ENCODE measurements at places on chromosomes 13 and 19.

DNA sequence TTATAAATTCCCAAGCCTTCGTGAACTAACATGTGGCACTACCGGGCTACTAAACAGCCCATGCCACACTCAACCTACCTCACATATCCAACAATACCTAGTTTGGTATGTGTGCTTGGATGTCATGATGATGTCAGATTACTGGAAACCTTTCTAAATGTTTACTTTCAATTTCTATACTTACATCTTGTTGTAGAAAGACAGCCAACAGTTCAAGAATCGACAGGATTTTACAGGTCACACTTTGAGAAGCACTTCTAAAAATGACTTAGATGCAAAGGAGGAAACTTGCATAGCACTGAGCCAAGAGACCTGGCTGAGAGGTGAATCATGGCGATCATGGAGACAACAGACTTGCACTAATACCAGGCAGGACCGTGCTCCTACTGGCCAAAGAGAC is 209.9 kb downstream of the COL4A1 start:
- no peak for DNase-seq

DNA sequence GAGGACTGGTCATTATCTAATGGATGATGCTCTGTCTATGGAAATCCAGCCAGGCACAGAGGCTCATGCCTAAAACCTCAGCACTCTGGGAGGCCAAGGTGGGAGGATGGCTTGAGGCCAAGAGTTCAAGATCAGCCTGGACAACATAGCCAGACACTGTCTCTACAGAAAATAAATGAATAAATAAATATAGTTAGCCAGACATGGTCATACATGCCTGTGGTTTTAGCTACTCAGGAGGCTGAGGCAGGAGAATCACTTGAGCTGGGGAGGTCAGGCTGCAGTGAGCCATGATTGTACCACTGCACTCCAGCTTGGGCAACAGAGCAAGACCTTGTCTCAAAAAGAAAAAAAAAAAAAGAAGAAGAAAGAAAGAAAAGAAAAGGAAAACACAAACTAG is 234.7 kb downstream of the TSHZ3 start:
- DNase-seq, result no peak

GRCh38 chr13:110525328-110526319 is 35.9 kb downstream of the RAB20 start:
- DNase-seq, result no peak

- DNase-seq, result no peak
These were observed 867.7 kb downstream of the PCDH9 start for GRCh38 chr13:66362485-66362884.

GRCh38 chr13:35838356-35838755 is 292.8 kb downstream of the DCLK1 start:
- DNase-seq, result no peak

- no peak for DNase-seq
These were observed 8.9 kb upstream of the TMEM160 start for GRCh38 chr19:47057328-47057727.

DNA sequence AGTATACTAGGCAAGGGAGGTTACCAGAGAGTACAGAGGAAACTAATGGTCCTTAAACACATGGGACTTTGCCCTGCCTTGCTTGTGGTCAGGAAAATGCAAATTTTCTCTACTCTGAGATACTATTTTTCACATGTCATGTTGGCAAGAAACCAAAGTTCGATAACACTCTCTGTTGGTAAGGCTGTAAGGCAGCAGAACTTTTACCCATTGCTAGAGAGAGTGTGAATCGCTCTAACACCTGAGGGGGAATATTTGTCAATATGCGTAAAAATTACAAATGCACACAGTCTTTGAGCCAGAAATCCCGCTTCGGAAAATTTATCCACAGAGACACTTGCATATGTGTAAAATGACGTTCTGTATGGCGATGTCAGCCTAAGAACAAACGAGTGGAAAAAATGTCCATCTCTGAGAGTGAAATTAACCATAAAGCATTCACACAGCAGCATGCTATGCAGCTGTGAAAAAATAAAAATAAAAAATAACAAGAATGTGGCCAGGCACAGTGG is 9.5 kb upstream of the RFX1 start:
- DNase-seq, result no peak

- DNase-seq, result no peak
These were observed 107.0 kb upstream of the C1QTNF9B start for GRCh38 chr13:24004142-24004899.

GRCh38 chr19:47628078-47628771 is 19.3 kb downstream of the BICRA start:
- DNase-seq, result no peak

GRCh38 chr13:60164234-60164889 is 634 bp upstream of the DIAPH3 start:
- no peak for DNase-seq

DNA sequence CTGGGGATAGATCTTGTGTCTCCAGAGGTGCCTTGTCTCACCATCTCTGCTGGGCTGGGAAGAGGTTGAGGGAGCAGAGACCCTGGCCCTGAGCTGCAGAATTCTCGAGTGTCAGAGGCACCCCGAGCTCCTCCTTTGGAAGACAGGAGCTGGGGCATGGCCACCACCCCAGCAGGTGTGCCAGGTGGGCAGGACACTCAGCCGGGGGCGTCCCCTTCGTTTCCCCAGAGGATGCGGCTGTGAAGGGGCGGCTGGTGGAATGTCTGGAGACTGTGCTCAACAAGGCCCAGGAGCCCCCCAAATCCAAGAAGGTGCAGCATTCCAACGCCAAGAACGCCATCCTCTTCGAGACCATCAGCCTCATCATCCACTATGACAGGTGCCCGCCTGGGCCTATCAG is 14.5 kb downstream of the FUZ start:
- no peak for DNase-seq

DNA sequence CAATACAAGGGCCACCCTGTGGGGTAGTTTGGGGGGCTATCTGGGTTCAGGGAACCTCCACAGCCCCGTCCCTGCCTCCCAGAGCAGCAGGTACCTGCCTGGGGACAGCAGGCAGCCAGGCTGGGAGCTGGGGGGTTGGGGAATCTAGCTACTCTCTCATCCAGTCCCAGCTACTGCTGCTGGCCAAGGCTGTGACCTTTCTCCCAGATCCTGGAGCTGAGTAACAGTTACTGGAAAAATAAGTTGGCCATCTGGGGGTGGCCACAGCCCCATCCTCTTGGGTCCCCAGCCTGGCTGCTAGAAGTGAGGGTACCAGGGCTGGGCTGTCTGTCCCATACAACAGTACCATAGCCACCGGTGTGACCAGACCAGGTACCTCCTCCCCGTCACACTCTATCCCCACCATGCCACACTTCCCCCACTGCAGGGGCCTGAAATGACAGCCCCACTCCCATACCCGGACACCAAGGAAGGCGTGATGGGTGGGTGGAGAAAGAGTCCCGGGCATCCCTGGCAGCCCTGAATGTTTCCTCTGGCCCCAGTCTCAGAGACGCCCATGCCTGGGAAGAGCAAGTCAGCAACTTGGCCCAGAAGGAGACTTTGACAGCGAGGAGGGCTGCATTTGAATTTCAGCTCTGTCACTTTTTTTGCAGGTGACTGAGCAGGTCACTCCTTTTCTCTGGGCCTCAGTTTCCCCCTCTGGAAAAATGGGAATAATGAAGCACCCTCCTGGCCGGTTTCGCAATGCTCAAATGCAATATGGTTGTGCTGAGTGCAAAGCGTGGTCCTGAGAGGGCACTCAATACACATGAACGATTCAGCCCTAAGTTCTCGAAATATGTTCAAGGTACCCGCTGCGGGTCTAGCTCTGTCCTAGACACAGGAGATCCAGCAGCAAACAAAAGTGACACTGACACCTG is 30.7 kb upstream of the NFIC start:
- no peak for DNase-seq

GRCh38 chr19:51564791-51565190 is 6.3 kb upstream of the ZNF175 start:
- no peak for DNase-seq

GRCh38 chr13:30841154-30841553 is 64.9 kb upstream of the MEDAG start:
- DNase-seq, result no peak

- no peak for DNase-seq
These were observed 24.3 kb downstream of the ERCC5 start for GRCh38 chr13:102869948-102870676.

GRCh38 chr19:17138937-17139598 is 63.5 kb downstream of the MYO9B start:
- DNase-seq, result no peak

DNA sequence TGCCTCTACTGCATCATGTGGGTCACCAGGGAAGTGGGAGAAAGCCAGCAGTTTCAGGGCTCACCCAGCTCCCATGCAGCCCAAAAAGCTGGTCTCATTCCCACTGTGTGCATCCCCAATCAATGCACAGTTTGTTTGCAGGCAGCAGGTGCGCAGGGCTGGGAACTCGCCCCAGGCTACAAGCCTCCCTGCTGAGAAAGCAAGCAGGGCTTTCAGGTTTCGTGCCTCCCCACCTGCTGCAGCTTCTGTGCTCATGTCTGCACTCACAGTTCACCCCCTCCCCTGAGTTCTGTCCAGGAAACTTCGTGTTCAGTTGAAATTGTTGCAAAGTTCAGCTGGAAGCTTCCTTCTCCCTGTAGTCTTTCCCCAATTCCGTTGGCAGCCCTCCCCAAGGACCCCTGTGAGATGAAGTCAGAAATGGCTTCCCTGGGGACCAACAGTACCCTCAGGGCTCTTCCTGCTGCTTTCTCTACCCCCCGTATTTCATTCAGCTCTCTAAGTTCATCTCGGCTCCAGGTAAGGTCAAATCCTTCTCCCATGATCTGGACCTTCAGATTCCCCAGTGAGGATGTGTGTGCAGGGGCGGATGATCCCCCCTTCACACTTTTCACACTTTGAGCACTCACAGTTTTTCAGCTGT is 10.3 kb upstream of the KLK3 start:
- no peak for DNase-seq

GRCh38 chr13:114145256-114145655 is 12.8 kb upstream of the RASA3 start:
- peak; percentile 60 for DNase-seq

DNA sequence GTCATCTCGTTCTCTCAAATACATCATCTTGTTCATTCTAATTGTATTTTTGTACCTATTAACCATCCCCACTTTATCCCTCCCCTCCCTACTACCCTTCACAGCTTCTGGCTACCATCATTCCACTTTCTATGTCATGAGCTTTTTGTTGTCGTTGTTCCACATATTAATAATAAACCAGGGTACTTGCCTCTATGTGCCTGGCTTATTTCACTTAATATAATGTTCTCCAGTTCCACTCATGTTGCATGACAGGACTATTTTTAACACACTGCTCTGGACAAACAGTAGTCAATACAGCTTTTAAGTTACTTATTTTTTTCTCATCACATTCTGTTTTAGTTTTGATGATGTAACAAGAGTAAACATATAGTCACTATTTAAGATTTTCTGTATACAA is 872.3 kb downstream of the SLITRK1 start:
- DNase-seq, result no peak

DNA sequence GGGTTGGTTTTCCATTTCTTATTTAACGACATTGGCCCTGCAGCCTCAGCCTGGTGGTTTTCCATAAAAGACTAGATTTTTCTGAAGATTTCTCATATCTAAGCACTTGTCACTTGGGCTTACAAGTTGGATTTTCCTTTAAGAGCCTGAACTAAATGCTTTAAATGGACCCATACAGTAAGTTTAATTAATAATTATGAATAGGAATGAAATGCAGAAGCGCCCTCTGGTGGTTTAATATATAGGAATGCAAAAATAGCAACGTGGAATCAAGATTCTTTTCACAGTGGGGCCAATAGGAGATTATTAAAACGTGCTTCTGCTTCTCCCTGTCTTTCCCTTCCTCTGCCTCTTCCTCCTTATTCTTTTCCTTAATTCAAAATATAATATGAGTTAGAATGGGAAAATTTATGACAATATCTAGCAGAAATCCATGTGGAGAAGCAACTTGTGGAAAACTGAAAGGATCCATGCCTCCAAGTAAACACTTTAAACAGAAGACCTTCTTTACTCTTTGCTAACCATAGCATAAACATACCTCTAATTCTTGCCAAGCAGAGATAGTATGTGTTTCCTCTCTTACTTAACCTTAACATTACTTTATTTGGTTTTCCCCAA is 324.0 kb downstream of the GPC5 start:
- DNase-seq, result no peak

DNA sequence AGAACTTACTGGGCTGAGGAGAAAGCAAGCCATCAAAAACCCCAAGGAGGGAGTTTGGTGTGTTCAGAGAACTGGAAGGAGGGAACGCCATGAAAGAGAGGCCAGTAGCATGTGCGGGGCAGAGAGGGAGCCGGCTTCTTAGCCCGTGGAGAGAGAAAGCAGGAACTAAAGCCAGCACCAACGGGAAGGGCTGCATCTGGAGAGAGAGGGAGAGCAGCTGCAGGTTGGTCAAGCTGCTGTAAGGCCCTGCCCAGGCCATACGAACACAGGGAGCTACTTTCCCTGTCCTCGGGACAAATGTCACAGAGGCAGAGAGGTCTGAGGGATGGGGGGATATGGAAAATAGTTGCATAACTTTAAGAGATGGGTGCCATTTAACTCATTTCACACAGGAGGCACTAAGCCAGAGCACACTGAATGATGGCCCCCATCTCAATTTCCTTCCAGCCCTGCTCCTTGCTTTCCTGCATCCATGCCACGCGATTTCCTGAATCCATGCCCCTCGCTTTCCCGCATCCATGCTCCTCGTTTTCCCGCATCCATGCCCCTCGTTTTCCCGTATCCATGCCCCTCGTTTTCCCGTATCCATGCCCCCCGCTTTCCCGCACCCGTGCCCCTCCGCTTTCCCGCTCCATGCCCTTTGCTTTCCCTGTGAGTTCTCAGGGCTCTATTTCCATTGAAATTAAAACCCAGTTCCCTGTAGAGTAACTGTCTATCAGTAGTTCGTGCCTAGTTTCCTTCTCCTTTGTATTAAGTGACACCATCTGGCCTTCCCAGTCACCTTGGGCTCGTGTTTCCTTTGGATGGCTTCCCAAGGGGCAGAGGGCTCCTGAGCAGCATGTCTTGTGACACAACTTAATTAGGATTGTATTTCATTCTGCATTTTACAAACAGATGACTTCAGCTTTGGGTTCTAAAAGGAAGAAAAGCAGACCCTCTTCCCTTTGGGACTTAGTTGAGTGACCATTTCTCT is 31.5 kb upstream of the TPT1 start:
- DNase-seq, result no peak

DNA sequence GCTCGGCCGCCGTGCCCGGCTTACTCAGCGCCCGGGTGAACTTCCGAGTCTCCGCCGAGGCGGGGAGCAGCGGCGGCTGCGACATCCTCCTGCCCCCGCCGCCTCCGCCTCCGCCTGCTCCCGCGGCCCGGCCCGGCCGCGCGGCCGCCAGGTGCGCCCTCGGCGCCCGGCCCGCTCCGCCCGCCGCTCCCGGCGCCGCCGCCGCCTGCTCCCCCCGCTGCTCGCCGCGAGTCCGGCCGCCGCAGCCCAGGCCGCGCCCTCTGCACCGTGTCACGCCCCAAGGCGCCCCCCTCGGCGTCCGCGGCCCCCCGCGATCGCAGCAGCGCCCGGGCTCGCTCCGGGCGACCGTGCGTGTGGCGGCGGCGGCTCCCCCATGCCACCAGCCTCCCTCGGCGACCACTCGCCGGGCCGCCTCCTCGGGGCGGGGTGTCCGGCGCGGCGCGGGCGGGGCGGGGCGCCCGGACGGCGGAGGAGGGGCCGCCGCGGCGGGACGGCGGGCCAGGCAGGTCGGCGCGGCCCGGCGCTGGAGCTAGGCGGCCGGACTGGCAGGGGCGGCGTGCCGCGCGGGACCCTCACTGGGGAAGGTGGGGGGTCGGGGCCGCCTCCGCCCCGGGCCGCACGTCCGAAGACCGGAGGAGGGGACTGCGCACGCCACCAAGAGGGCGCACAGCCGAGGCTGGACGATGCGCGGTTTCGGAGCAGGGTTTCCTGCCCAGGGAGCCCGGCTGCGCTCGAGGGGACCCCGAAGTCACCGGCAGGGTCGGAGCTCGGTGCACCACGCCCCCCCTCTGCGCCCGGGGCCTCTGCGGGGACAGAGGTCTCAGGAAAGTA is 108.6 kb upstream of the DOCK9 start:
- DNase-seq, result peak; percentile 83
